Heart left ventricle (tissue), 16 donors: ENCODE measurements at places on chromosomes 7 and 10. TPM values are rescaled to one million over a fixed set of nuclear protein-coding genes. Genes with fewer than 3 reads are reported as not detected.
A peak's percentile ranks its signal among the peaks of the same experiment; 100 is the strongest.

DNA sequence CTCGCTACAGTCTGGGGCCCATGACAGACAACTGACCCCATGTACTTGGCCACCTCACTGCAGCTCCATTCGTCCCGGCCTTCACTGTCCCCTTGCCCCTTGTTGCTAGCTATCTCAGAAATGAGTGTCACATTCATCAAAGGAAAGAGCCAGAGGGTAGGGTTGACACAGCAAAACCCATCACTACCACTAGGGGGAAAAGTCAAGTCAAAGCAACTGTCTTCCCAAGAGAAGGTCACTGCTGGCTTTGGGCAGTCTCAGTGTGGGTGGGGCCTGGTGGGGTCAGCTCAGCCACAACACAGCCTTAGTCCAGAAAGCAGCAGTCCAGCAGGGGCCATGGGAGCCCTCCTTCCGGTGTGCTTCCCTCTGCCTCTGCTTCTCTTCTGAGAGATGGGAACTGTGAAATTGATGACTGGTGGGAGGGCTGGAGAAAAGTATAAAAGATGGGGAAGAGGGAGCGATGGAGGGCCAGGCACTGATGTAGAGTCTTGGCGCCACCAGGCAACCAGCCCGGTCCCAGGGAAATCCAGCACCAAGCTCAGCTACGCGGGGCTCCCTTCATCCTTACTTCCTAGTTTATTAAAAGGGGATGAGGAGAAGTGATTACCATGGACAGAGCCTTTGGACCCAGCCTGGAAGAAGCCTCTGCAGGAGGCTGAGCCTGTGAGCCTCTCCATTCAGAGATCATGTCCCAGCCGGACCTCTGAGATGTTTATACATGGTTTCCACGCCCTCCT, 58.0 kb downstream of the PLXNA4 start:
- DNase-seq: no peak

- DNase-seq: no peak
Measured at GRCh38 chr7:77352665-77353406, 63.3 kb downstream of the GSAP start.

DNA sequence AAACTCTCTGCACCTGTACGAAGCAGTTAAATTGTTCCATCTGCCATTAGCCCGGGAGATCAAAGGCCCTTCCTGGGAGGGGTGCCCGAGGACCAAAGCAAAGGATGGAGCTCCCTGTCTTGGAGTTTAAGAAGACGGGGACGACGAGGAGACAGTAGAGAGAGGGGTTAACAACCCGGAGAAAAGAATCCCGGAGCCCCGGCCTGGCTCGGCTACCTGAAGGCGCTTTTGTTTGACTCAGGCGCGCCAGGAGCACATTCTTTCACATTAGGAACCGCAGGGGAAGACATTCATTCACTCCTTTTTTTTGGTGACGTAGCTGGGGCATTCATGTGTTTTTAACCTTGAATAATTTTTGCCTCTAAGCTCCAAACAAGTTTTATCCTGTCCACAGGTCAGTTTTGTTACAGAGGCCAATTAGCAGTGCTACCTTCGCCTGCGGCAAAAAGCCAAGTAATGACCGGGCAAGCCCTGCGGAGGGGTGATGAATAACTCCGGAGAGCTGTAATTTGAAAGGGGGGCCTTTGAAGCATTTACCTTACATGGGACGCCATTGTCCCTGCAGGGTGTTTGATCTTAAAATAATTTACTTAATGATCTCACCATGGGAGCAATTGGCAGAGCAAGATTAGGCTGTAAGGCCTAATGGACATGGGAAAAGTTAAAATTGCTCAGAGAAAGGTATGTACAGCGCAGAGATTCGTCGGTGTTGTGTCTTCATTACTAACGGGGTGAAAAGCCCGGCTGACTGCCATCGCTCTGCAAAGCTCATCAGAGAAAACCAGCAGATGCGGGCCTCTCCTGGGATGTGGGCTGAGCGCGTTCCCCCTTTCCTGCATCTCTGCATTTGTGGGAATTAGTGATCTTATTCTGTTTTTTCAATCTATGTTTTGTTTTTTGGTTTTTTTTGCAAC, 258.0 kb upstream of the SP4 start:
- DNase-seq: no peak

DNA sequence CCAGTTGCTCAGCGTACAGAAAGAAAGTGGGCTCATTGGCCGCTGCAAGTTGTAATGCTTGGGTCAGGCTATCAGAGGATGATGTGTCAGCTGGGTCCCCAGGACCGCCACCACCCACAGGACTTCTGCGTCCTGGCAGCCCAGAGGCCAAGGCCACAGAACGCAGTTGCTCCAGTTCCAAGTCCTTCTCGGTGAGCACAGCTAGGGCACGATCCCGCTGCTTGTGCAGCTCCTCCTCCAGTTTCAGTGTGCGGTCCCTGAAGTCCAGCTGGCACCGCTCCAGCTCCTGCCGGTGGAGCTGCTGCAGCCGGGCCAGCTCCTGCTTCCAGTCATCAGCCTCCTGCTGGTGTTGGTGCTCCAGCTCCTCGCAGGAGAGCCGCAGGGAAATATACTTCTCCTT, 3.0 kb downstream of the GCC1 start:
- peak; percentile 88 for DNase-seq

DNA sequence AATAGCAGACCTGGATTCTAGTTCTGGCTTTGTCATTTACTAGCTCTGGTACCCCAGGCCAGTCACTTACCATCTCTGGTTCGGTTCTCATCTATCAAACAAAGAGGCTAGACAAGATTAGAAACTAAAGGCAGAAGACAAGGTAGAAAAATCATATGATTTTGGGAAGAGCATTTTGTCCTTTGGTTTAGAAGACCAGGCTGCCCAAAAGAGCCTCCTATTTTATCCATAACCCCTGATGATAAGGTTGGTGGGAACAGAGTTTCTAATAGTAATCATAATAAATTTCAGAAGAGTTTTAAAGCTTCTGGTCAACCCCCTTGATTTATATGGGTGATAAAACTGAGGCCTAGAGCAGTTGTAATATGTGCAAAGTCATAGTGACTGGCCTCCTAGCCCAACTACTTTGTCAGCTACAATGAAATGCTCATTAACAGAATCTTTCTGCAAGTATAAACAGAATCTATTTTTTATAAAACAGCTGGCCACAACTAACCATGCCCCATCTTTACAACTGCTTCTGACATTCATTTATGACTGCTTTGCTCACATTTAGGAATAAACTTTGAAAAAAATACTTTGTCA, 23.4 kb downstream of the COX15 start:
- no peak for DNase-seq

- DNase-seq: no peak
Measured at GRCh38 chr7:84324136-84324630, 129.6 kb upstream of the SEMA3A start.

- DNase-seq: no peak
Measured at GRCh38 chr10:13490503-13490902, 38.3 kb downstream of the BEND7 start.

LRRC17 gene
- total RNA-seq: 5.0 TPM

CALY gene
- total RNA-seq: not detected

AMZ1 gene
- total RNA-seq: 0.48 TPM

TDRD1 gene
- 1.4 TPM for total RNA-seq
